ENCODE measurements at places on chromosomes 16 and 17.

DNA sequence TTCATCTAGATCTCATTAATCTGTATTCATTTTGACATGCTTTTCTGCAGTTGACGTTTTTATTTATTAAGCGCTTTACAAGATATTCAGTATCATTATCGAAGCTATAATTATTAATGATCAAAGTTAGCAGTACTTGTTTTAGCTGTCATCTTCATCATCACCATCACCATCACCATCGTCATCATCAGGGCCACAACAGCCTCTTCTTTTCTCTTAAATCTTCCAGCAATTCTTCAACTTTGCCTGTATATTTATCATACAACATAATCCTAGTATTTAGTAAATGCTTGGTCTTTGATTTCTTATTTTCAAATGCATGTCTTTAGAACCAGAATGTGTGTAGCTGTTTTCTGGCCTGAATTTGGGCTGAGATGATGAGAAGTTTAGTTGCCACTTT lies 528.0 kb downstream of the MAF start:
- DNase-seq, result no peak

GRCh38 chr16:48535831-48536613 lies 74.0 kb downstream of the N4BP1 start:
- no peak for DNase-seq

DNA sequence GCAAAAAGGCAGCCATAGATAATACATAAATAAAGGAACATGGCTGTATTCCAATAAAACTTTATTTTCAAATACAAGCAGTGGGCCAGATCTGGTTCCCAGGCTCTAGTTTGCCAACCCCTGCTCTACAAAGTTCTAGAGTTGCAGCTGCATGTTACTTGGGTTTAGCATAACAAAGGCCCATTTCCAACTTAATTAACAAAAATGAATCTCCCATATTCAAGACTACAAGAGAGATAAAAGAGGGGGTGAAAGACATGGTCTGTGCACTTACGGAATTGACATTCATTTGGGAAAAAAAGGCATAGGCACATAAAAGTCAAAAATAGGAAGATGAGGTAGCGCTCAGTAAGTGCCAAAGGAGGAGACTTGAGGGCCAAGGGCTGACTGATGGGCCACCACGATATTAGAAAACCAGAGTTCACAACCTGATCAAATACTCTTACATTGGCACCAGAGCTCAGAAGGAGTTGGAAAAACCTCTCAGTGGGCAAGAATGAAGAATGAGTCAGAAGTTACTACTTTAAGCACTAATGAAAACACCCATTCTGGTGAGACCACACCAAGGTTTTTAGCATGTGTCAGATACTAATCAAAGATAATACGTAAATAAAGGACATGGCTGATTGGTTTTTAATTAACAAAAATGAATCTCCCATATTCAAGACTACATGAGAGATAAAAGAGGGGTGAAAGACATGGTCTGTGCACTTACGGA lies 164.0 kb downstream of the VPS53 start:
- no peak for DNase-seq

- no peak for DNase-seq
Observed at GRCh38 chr16:69111216-69111875, 5.9 kb downstream of the HAS3 start.

GRCh38 chr16:2056681-2057407 lies 9.1 kb downstream of the TSC2 start:
- no peak for DNase-seq

DNA sequence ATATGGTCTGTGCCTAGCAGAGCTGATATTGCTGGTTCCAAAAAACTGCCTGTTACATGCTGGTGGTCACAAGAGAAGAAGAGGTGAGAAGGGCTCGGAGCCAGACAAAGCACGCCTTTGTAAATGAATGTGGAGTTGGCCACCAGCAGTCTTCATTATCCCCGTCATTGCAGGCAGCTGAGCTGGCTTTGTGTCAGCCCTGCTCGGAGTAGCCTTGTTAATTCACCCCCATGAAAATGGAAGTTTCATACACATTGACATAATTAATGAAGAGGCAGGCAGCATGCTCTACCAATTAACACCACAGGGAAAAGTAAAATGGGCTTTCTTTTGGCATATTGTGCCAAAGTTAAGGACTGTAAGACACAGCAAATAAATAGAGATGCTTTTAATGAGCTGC lies 113.7 kb upstream of the RBFOX1 start:
- DNase-seq, result no peak

DNA sequence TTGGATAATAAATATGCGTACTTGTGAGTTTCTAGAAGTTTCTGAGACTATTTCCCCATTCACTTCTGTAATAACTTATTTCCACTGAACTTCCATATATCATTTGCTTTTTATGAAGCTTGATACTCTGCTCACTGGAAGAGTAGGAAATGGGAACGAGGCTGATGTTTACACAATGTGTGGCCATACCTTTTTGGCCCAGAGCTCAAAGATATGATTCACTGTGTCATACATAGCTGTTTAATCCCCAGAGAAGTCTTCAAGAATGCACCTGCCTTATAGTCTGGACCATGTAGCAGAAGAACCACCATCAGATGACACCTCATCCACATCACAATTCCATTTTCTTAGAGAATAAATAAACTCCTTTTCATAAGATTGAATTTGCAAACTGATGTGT lies 40.3 kb upstream of the TEKT3 start:
- DNase-seq, result no peak

- no peak for DNase-seq
Observed at GRCh38 chr17:70365091-70365583, 195.8 kb downstream of the KCNJ2 start.

GRCh38 chr16:81170824-81171223 lies 67.7 kb upstream of the BCO1 start:
- no peak for DNase-seq

- no peak for DNase-seq
Observed at GRCh38 chr16:72680732-72681131, 367.2 kb downstream of the ZFHX3 start.

GRCh38 chr17:935485-935884 lies 44.1 kb downstream of the NXN start:
- no peak for DNase-seq

DNA sequence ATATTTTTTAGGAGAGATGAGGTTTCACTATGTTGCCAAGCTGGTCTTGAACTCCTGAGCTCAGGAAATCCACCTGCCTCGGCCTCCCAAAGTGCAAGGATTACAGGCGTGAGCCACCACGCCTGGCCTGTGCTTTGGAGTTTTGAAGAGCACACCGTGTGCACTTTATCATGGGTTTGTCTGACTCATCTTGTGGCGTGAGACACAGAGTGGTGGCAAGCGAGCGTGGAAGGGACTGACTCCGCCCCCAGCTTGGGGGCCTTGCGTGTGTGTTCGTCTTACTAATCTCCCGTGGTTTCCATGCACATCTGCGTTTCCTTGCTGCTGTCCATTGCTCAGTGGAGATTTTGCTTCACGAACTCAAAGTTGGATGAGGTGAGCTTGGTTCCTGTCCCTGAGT lies 22.9 kb downstream of the CRAMP1 start:
- no peak for DNase-seq

All from pancreas (tissue), 10 donors.